ENCODE measurements at places on chromosomes 16 and 17.

GRCh38 chr17:17886226-17886625, 49.4 kb upstream of the SREBF1 start:
- no peak for DNase-seq

- DNase-seq, result no peak
Observed at GRCh38 chr16:1117176-1117900, 21.3 kb upstream of the C1QTNF8 start.

- no peak for DNase-seq
Observed at GRCh38 chr16:85029981-85030401, 2.4 kb downstream of the KIAA0513 start.

- DNase-seq, result no peak
Observed at GRCh38 chr17:28508211-28508724, 2.1 kb downstream of the FOXN1 start.

GRCh38 chr17:15896834-15897233, 48.1 kb upstream of the ADORA2B start:
- DNase-seq, result no peak

DNA sequence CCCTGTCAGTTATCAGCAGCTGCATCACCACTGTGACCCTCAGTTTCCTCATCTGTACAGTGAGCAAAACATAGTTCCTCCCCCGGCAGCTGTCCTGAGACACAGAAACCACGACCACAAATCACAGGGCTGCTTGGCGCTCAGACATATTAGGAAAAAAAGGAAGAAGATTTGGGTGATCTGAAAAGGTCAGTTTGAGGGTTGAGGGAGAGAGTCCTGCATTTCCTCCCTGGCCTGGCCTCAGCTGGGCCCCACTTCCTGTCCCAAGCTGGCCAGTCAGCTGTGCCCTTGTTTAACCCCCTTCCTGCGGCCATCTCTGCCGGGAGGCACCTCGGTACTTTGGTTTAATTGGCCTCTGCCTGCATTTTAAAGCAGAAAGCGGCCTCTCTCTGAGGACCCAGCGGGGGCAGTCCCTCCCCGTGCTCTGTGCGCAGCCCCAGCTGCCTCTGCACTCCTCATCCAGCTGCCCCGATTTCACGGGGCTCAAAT, 24.0 kb upstream of the CIBAR2 start:
- DNase-seq, result no peak

- no peak for DNase-seq
Observed at GRCh38 chr16:77306075-77306474, 106.9 kb downstream of the SYCE1L start.

- no peak for DNase-seq
Observed at GRCh38 chr17:79991924-79992648, 43.6 kb downstream of the TBC1D16 start.

GRCh38 chr16:48129926-48130325, 25.9 kb downstream of the ABCC12 start:
- no peak for DNase-seq

DNA sequence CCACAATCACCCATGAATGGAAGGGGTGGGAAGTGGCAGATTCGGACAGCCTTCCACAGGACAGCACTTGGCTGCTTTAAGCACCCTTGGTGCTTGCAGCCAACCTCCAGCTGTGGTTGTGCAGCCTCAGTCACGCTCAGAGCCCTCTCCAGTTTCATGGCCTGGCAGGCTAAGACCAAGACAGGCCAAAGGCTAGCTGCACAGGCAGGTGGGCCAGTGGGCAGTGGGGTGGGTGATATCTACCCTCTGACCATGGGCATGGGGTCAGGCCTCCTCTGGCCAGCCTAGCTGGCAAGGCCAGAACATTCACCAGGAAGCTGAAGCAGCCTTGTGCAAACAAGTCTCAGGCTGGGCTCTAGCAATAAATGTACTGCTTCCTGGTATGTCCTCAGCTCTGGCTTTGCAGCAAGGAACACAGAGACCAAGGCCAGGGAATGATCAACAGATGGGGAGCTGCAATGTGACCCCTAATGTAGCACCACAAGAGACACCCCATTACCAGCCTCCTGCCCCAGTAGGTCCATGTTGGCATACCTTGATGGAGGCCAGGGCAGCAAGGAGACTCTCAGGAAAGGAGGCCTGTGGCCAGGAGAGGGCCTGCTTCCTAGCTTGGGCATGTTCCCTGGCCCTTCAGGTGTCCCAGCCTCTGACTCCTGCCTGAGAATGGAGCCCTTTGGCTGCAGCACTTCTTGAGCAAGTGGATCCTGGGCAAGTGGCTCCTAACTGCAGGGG, 20.9 kb downstream of the HSD11B2 start:
- no peak for DNase-seq

GRCh38 chr16:85081765-85082164, 30.5 kb downstream of the CIBAR2 start:
- DNase-seq, result no peak

GRCh38 chr17:14427900-14428647, 127.2 kb downstream of the HS3ST3B1 start:
- peak; percentile 13 for DNase-seq

GRCh38 chr16:22318690-22319358, 21.6 kb downstream of the POLR3E start:
- DNase-seq, result peak; percentile 59

- DNase-seq, result no peak
Observed at GRCh38 chr17:55632893-55633292, 89.8 kb downstream of the TMEM100 start.

- peak; percentile 87 for DNase-seq
Observed at GRCh38 chr17:46266656-46267544, 28.0 kb upstream of the LRRC37A start.

DNA sequence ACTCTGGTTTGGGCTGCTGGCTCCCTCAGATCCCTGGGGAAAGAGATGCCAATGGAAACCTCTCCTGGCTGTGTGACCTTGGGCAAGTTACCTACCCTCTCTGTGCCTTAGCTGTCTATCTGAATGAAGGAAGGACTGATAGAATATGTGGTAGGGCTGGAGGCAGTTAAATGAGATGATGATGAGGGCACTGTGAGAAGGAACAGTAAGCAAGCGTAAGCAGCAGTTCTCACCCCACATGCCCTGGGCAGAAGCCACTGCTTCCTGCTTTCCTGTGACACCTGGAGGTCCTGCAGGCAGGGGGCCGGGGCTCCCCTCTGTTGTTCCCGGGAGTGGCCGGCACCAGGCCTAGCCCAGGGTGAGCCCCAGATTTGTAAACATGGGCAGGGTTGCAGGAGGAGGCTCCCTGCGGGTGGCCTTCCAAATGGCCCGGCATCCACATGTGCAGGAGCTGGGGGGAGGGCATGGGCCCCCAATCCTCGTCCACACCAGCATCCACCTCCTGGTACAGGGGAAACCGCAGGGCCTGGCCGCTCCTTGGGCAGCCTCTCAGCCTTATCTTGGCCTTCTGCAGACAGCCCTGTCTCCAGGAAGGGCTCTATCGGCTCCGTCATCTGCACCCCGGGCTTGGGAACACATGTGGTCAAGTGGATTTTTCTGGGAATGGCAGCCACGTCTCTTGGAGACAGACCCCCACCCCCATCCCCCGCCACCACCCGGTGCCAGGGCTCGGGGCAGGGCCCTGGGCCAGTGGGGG, 235.6 kb upstream of the GSE1 start:
- no peak for DNase-seq

DNA sequence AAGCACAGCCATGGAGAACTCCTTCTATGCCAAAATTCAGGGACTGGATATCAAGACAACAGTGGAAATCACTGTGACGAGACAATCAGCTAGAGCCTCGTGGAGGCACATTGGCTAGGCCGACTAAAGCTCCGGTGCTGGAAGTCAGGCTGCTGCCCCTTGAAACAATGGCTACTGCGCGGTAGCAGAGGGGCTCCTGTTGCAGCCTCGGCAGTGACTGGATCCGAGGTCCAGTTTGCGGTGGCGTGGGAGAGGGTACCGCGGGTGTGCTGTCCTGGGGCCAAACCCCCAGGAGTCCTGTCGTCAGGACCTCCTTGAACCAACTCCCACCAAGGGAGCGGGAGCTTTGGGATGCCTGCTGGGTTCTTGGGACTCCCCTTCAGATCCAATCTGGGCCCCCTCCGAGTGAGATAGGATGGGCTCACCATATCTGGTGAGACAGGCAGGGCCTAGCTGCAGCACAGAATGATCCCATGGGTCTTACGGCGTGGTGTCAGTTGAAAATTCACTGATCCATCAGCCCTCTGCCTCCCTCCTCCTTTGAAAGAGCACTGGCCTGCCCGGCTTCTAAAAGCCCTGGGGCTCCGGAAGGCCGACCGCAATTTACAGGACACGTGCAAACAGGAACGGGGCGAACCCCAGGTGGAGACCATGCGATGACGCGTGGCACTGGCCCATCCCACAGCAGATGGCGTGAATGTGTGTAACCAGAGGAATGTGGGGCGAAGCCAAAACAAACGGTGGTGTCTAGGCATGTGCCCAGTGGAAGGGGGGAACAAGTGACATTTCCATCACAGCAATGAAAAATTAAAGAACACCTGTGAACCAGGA, 15.8 kb upstream of the KCNJ18 start:
- no peak for DNase-seq

- DNase-seq, result no peak
Observed at GRCh38 chr16:64865069-64865696, 256.7 kb downstream of the CDH11 start.

- DNase-seq, result no peak
Observed at GRCh38 chr16:23668225-23668624, 10.5 kb upstream of the PLK1 start.

DNA sequence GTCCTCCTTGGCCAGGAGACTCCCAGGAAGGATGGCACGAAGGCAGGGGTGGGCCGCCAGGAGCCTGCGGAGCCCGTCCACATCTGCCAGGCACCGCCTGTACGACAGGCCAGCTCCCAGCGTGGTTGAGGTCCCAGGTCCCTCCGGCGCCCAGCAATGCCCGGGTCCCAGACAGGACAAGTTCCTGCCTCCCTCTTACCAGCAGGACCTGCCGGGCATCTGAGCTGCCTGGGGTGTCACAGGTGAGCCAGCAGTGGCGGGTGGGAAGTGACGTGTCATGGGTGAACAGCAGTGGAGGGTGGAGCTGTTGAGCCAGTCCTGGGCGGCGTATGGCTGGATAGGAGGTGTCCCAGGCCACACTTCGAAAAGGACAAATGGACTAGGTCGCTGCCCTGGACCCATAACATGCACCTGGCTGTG, 15.7 kb upstream of the BAHCC1 start:
- no peak for DNase-seq

- DNase-seq, result no peak
Observed at GRCh38 chr17:15663176-15663575, 20.9 kb downstream of the TRIM16 start.

DNA sequence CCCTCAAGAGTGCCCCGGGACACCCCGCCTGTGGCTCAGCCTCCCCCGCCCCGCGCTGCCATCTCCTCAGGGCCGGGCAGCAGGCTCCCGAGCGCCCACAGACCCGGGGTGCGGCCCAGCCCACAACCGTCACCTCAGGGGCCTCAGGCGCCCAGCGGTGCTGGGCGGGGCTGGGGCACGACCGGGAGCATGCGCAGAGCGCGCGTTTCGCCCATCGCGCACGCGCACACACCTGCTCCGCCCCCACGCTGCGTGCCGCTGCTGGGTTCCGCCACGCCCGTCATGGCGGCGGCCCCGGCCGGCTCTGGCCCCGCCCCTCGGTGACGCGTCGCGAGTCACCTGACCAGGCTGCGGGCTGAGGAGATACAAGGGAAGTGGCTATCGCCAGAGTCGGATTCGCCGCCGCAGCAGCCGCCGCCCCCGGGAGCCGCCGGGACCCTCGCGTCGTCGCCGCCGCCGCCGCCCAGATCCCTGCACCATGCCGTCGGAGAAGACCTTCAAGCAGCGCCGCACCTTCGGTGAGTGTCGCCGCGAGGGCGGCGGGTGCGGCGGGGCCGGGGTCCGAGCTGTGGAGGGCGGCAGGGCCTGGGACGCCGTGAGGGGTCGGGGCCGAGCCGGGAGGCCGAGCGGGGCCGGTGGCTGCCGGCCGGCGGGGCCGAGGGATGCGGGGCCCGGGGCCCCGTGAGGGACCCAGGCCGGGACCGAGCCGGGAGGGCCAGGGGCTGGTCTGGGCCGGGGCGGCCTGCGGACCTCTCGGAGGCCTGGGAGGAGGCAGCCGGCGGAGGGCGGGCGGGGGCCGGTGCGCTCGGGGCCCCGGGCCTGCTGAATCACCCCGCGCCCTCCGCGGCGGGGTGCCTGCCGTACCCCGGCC, at the start of gene MAP1LC3B:
Gene MAP1LC3B (plus strand): TSS at position 387 of the 871 bp plus-strand sequence. CDS start 92 bp downstream, at position 479.
- peak; percentile 96 for DNase-seq

- no peak for DNase-seq
Observed at GRCh38 chr16:66824006-66824405, 6.8 kb downstream of the NAE1 start.

DNA sequence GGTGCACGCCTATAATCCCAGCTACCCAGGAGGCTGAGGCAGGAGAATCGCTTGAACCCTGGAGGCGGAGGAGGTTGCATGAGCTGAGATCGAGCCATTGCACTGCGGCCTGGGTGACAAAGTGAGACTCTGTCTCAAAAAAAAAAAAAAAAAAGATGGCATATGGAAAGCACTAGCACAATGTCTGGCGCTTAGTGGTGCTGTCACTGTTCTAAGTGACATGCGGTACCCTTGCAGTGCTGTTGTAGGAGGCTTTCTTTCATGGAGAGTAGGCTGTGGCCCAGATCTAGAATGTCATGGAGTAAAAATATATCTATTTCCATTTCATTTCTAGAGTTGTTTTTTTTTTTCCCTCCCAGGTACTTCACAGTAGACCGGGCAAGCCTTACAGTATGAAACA, 14.6 kb upstream of the METTL9 start:
- no peak for DNase-seq

DNA sequence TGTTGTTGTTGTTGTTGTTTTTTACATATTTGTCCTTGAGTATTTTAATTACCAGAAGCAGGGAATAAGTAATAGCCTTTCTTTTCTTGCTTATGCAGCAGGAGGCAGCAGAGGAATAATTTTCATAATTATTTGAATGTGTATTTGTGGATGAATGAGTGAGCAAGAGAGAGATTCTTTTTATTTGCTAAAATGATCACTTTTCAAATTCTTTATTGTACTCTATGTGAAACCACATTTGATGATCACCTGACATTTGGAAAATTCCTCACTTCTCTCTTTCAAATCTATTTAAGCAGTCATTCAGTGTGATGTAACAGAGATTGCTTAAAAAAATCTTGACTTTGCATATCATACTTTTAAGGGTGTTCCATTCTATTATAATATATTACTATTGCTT, 223.6 kb downstream of the BCAS3 start:
- no peak for DNase-seq

DNA sequence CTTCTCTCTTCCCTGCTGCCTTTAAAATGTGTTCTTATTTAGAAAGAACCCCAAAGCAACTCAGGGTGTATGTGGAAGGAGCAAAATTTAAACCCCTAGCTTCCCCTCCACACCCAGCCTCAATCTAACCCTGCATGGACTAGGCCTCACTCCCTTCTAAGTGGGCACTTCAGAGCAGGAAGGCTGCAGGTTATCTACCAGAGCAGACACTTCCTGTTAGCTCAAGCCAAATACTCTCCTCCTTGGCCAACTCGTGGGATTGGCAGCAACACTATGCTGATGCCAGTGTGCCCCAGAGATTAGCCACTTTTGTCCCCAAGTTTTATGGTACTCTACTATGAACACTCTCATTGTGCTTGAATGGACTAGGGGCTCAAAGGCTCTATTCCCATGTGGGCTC, 35.6 kb downstream of the CCDC42 start:
- no peak for DNase-seq

DNA sequence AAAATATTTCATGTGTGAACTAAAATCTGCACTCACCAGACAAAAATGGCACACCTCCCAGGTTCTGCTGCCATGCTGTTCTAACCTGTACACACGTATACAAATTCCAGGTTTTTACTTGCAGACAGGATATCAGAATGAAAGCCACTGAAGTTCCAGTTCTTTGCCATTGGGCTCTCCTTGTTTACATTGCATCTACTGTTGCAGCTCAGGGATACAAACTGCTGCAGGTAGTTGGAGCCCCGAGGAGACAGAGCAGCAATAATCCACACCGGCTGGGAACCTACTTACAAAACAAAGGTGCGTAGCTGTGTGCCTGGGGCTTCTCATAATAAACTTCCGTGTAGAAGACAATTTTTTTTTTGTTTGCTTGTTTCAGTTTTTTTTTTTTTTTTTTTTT, 59.6 kb downstream of the HAPSTR1 start:
- DNase-seq, result no peak
